Immature natural killer cell (primary cell): ENCODE measurements at places on chromosomes 7 and 10. TPM values are rescaled to one million over a fixed set of nuclear protein-coding genes. Genes with fewer than 3 reads are reported as not detected.

The C7orf57 gene
- polyA plus RNA-seq: 0.31 TPM

The C10orf105 gene
- not detected for polyA plus RNA-seq

The LRRD1 gene
- polyA plus RNA-seq: not detected

The C10orf143 gene
- polyA plus RNA-seq: 17.8 TPM

The PNLIPRP1 gene
- not detected for polyA plus RNA-seq

The RSU1 gene
- 248 TPM for polyA plus RNA-seq

The MDFIC gene
- polyA plus RNA-seq: 40.5 TPM

The HMX2 gene
- not detected for polyA plus RNA-seq

The RAMP3 gene
- not detected for polyA plus RNA-seq

The NOS3 gene
- 0.21 TPM for polyA plus RNA-seq

The CTAGE4 gene
- not detected for polyA plus RNA-seq

The ABCC2 gene
- 0.48 TPM for polyA plus RNA-seq

The CEP55 gene
- polyA plus RNA-seq: not detected

The PAPOLB gene
- polyA plus RNA-seq: 0.21 TPM

The SLC29A3 gene
- polyA plus RNA-seq: 11.7 TPM

The LLCFC1 gene
- polyA plus RNA-seq: not detected

The PRTFDC1 gene
- polyA plus RNA-seq: 0.40 TPM

The NT5C3A gene
- polyA plus RNA-seq: 47.8 TPM

The CCDC172 gene
- not detected for polyA plus RNA-seq

The LFNG gene
- 2.6 TPM for polyA plus RNA-seq

The WAPL gene
- polyA plus RNA-seq: 21.1 TPM

The AGAP3 gene
- polyA plus RNA-seq: 2.8 TPM

The FAM170B gene
- not detected for polyA plus RNA-seq

The ATP6V1F gene
- 487 TPM for polyA plus RNA-seq

The IKZF1 gene
- polyA plus RNA-seq: 91.3 TPM

The PIK3CG gene
- polyA plus RNA-seq: 21.3 TPM

The ADGRA1 gene
- polyA plus RNA-seq: not detected

The KCNMA1 gene
- not detected for polyA plus RNA-seq

The TET1 gene
- 0.40 TPM for polyA plus RNA-seq

The AP1S1 gene
- polyA plus RNA-seq: 3.6 TPM

The NPFFR1 gene
- not detected for polyA plus RNA-seq

The HOXA7 gene
- polyA plus RNA-seq: 4.2 TPM

The CC2D2B gene
- polyA plus RNA-seq: 0.25 TPM

The FAM237B gene
- not detected for polyA plus RNA-seq

The TRPV5 gene
- polyA plus RNA-seq: not detected

The PLAU gene
- polyA plus RNA-seq: 0.08 TPM

The TNS3 gene
- 0.19 TPM for polyA plus RNA-seq

The MRLN gene
- polyA plus RNA-seq: not detected

The KMT2E gene
- polyA plus RNA-seq: 74.3 TPM

The ADAM8 gene
- polyA plus RNA-seq: 294 TPM

The NAT16 gene
- not detected for polyA plus RNA-seq

The TRIM73 gene
- 3.6 TPM for polyA plus RNA-seq

The SEMA3A gene
- not detected for polyA plus RNA-seq

The CALHM1 gene
- polyA plus RNA-seq: 0.91 TPM

The PODXL gene
- polyA plus RNA-seq: 0.56 TPM

The PLAC9 gene
- polyA plus RNA-seq: not detected

The NUDT13 gene
- 1.2 TPM for polyA plus RNA-seq

The DNAJC30 gene
- polyA plus RNA-seq: 7.3 TPM

The GPAM gene
- 0.97 TPM for polyA plus RNA-seq

The ELFN1 gene
- polyA plus RNA-seq: not detected

The IL15RA gene
- 14.4 TPM for polyA plus RNA-seq

The XRCC2 gene
- not detected for polyA plus RNA-seq

The ASB4 gene
- polyA plus RNA-seq: not detected

The CFAP70 gene
- polyA plus RNA-seq: 0.16 TPM

The PLEKHS1 gene
- not detected for polyA plus RNA-seq

The MACC1 gene
- polyA plus RNA-seq: 0.03 TPM

The GIMAP6 gene
- 279 TPM for polyA plus RNA-seq

The FXYD4 gene
- polyA plus RNA-seq: not detected
